ENCODE measurements at places on chromosomes 5 and 9.

- DNase-seq, result peak; percentile 33
Observed at GRCh38 chr9:125391704-125392103, 130.1 kb downstream of the GAPVD1 start.

GRCh38 chr5:60494635-60495034 is 205.3 kb downstream of the DEPDC1B start:
- no peak for DNase-seq

GRCh38 chr5:54462281-54462680 is 6.8 kb downstream of the HSPB3 start:
- no peak for DNase-seq

- DNase-seq, result no peak
Observed at GRCh38 chr5:35213608-35214007, 16.7 kb downstream of the PRLR start.

DNA sequence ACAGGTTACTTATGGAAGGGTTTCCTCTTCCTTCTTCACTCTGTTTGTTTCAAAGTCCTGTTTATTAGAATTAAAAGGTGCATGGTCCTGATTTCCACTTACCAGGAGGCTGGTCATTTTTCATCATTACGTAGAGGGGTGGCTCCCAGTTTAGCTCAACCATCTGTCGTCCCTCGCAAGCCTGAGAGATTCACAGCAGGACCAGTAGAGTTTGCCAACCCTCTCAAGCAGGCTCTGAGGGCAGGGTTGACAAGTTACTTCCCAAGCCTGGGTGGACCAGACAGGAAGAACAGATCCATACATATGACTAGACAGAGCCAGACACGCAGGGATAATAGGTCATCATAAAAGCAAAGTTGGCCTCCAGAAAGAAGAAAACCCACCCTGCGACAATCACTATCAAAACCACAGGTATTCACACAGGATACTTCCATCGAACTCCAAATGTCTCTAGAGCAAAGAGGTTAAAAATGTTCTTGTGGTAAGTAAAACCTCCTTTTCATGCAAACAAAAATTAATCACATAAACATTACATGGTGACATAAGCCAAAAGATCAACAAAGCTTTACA is 151.9 kb downstream of the ELAVL2 start:
- DNase-seq, result no peak

DNA sequence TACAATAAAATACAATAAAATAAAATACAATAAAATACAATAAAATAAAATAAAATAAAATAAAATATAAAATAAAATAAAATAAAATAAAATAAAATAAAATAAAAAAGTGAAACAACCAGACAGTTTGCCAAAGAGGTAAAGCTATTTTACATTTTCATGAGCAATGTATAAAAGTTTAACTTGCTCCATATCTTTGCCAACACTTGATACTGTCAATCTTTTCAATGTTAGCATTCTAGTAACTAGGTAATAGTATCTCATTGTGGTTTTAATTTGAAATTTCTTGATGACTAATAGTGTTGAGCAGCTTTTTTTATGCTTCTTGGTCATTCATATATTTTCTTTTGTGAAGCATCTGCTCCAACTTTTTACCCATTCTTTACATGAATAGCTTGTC is 17.3 kb downstream of the TTC33 start:
- no peak for DNase-seq
